ENCODE measurements at places on chromosomes 16 and 17.

GRCh38 chr17:47864791-47865216, 13.8 kb upstream of the SP6 start:
- no peak for DNase-seq

DNA sequence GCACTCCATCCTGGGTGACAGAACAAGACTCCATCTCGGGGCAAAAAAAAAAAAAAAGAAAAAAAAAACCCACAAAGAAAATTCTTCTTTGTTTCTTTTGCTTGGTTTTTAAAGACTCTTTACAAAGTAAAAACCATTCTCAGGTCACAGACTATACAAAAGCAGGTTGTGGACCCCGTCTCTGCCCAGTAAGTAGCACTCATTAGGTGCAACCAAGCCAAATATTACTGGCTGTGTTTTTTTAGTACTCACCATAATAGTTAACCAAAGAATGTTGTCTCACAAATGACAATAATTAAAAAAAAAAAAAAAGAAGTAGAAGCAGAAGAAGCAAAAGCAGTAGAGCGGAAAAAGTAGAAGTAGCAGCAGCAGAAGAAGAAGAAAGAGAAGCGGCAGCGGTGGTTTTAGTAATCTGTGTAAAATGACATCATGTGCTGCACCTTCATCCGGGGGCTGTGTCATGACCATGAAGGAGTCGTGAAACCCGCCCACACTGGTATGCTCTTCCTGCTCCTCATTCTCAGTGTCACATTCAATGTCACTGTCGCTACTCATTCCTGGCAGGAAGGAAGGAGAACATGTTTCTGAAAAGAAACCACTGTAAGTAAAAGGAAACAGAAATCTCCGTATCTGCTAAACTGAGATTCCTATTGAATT, 105.4 kb downstream of the TRIM37 start:
- DNase-seq = peak; percentile 48

DNA sequence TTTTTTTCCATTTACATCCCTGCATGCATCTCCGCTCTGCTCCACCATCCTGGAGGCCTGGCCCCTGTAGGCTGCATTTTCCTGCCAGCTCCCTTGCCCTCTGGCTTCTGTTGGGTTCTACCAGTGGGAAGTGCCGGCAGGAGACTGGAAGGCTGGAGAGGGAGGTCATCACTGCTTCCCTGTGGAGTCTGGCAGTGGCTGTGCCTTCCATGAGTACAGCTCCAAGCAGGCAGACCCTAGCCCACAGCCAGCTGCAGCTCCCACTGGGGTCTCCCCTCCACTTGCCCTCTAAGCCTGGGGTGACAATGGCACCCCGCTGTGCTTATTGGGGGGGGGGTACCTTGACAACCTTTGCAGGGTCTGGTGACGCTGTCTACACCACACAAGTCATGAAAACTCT, 37.3 kb downstream of the MMP15 start:
- DNase-seq = no peak

DNA sequence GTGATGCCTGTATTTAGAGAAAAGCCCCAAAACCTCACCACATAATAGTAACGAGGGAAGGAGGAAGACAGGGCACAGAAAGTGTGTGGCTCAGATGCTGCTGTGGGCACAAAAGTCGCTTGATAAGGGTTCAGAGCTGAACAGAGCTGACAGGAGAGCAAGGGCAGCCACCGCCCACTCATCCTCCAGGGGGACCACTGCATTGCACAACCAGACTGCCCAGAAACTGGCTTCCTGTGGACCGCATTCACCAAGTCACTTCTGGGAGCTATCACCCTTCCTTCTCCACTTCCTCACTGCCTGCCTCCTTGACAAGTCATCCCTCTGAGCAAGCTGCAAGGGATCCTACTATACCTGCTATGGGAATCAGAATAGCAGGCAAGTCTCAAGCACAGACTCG, 512.4 kb upstream of the CDH11 start:
- DNase-seq = peak; percentile 17

GRCh38 chr16:19980632-19981265, 92.9 kb downstream of the GPR139 start:
- no peak for DNase-seq

- DNase-seq = peak; percentile 46
Observed at GRCh38 chr16:16928532-16929109, 542.1 kb downstream of the XYLT1 start.

GRCh38 chr16:5850632-5851392, 753.2 kb upstream of the EEF2KMT start:
- no peak for DNase-seq

- no peak for DNase-seq
Observed at GRCh38 chr16:64589836-64590235, 532.0 kb downstream of the CDH11 start.

DNA sequence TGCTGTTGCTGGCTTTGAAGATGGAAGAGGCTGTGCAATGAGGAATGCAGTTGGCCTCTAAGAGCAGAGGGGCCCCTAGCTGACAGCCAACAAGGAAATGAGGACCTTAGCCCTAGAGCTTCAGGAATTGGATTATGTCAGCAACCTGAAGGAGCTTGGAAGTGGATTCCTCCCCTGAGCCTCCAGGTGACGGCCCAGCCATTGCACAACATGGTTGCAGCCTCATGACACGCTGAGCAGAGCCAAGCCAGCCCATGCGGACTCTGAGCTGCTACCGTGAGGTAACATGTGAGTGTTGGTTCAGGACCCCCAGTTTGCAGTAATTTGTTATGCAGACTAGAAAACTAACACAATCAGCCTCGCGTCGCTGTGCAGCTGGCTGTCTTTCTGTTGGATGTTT, 20.2 kb downstream of the CCDC42 start:
- no peak for DNase-seq

- no peak for DNase-seq
Observed at GRCh38 chr17:73214008-73214407, 21.2 kb downstream of the COG1 start.

DNA sequence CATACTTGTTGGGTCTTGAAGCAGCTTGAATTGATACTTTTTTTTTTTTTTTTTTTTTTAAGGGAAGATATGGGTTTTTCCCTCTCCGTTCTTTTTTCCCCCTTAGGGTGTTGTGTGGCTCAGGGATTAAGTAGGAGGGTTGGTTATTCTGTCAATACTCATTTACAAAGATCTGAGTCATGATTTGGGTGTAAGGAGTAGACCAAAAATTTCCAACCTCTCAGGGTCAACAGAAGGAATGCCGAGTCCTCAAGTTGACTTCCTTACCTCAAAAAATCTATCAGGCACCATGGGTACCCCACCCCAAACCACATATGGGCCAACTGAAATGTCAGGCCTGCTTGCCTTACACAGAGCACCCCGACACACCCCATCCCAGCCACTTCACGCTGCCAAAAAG, 230.5 kb downstream of the CCDC182 start:
- no peak for DNase-seq

DNA sequence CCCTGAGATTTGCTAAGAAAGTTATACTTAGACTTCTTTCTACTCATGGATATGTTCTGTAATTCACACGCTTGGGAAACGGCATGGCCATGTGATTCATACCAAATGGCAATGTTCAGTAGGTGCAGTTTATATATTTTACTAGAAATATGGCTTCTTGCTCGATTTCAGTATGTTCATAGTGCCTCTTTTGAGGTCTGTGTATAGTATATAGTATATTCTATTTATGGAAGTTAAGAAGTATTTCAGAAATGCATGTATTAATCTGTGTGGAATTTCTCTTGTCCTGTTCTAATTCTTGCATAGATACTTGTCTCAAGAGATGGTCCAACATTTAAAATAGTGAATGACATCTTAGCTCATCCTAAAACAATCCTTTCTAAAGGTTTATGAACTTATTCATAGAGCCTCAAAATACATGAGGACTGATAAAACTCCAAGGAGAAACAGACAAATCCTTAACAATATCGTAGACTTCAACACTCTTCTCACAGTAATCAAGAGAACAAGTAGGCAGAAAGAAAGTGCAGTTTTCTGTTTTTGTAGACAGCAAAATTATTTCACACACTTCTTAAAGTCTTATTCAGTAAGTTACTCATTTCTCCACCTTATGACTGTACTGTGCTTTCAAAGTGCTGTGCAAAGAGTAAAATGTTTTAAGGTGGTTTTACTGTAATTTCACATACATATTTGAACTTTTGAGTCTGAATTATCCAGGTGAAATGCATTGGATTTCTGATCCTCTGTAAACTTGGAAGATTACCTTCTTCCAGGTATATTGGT, 11.1 kb downstream of the BPTF start:
- no peak for DNase-seq

DNA sequence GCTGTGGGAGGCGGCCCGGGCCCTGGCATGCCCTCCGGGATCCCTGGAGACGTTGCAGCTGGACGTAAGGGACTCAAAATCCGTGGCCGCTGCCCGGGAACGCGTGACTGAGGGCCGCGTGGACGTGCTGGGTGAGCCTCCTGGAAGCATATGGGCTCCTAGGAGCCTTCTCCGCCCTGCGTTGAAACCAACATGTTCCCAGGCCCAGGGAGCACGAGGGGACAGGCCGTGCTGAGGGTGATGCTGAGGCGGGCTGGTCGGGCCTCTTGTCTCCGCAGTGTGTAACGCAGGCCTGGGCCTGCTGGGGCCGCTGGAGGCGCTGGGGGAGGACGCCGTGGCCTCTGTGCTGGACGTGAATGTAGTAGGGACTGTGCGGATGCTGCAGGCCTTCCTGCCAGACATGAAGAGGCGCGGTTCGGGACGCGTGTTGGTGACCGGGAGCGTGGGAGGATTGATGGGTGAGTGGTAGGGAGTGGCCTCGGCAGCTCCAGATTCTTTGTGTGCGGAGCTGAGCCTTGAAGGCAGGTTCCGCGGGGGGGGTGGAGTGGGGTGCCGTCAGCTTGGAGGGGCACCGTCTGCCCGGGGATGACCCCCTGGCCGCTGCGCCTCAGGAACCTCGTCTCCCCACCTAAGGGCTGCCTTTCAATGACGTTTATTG, 567 bp downstream of the HSD17B1 start:
- DNase-seq = no peak

- no peak for DNase-seq
Observed at GRCh38 chr17:69090365-69090764, 29.6 kb upstream of the ABCA9 start.

DNA sequence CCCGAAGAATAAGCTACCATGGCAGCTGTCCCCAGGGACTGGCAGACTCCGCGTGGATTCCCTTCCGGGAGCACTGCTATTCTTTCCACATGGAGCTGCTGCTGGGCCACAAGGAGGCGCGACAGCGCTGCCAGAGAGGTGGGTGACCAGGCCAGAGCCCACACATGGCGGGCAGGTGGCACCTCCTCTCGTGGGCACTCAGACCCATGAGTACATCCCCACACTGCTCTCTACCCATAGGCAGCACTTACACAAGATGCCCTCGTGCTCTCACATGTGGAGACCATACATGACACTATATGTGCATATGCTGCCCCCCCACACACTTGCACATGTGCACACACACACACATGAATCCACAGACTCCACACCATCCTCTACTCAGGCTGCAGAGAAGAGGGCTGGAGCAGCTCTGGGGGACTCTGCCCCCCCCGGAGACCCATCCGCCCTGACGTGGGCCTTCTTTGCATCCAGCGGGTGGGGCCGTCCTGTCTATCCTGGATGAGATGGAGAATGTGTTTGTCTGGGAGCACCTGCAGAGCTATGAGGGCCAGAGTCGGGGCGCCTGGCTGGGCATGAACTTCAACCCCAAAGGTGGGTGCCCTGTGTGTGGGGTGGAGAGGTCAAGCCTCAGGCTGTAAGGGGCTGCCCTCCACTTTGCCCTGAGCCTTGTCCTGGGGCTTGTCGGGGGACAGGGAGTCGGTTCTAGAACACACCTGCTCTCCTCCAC, 62.9 kb downstream of the MRC2 start:
- no peak for DNase-seq

DNA sequence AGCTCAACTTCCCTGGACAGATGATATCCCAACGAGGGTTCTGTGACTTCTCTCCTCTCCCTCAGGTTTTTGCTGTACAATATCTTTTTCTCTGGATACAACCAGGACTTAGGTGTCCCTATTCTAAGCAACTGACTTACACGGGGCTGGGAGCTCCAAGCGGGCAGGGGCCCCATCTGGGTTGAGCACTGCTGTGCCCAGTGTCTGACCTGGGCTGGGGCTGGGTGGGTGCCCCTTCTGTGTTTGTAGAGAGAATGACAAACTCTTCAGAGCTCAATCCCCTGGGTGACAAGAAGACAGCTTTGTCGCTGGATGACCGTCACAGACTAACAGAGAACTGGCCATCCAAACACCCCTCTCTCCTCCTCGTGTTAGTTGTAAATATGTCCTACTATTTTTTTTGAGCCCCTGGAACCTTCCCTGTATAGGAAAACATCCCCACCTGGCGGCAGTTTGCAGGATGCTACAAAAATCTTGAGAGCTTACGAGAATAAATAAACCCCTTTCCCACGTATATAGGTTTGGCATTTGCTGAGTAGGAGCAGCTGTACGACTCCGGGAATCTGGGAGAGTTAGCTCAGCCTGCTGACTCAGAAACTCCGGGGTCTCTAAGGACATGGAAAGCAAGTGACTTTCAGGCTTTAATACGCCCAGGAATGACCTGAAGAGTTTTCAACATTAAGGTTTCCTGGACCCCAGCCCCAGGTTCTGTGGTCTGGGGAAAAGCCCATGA, 23.7 kb upstream of the RCVRN start:
- no peak for DNase-seq

DNA sequence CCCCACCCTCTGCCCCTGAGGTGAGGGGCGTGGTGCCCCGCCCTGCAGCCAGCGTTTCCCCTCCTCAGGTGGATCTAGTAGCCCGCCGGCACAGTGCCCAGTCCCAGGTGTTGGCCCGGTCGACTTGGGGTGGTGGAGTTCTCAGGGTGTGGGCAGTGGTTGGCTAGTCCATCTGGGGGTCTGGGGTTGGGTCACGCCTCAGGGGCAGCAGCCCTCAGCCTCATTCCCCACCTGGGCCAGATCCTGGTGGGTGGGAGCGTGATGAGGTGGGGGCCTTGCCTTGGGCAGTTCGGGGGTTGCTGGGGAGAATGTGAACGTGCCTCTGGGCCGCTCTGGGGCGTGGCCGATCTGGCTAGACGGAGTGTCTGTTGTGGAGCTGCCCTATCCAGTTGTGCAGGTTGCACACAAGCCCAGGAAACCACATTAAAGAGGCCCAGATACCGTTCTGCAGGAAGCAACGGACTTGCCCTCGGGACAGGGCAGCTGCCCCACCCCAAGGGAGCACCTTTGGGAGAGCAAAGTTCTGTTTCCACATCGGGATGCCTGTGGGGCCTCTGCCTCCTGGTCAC, 32.0 kb downstream of the GSE1 start:
- DNase-seq = no peak

Measured in GDM1 (cell line).